ENCODE measurements at places on chromosomes 5 and 9.

- DNase-seq = no peak
Observed at GRCh38 chr9:96874947-96875460, 20.7 kb upstream of the ZNF782 start.

- DNase-seq = no peak
Observed at GRCh38 chr9:68966496-68966944, 47.4 kb downstream of the PRKACG start.

- no peak for DNase-seq
Observed at GRCh38 chr5:80915716-80916115, 44.4 kb upstream of the RASGRF2 start.

DNA sequence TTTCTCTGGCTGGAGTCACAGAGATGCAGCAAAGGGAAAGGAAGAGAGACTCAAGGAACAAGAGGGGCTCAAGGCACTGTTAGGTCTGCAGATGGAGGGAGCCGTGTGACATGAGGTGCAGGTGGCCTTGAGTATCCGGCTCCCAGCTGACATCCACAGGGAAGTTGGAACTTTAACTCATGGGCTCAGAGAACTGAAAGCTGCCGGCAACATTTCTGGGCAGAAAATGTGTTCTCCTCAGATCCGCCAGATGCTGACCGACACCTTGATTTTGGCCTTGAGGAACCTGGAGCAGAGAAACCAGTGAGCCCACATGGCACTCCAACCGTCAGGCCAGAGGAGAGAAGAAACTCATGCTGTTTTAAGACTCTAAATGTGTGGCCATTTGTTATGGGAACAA, 258.1 kb upstream of the IRX2 start:
- DNase-seq = no peak

DNA sequence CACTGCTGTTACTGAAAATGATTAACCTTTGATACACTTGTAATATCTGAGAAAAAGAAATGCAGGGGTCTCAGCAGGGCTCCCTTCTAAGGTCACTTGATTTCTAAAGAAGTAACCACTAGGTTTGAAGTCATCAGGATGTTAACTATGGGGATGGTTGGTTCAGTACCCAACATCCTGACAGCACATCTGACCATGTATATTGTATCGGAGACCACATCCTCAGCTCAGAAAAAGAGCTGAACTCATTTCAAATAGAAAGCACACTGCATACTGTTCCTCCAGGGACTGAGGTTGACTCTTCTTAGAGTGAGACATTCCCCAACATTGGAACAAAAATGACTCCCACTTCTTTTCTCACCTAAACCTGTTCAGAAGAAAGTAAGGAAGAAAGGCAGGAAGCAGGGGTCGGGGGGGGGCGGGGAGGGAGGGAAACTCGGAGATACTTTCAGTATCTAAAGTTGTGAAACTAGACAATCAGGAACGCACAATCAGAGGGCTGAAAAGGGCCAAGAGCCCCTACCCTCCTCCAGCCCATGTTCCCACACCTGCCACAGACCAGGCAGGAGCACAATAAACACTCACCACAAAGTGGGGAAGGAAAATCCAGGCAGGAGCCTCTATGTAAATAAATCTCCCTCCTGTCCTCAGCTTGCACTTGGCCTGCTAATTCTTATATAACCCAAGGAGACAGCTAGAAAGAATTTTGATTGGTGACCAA, 730 bp upstream of the GZMA start:
- no peak for DNase-seq

DNA sequence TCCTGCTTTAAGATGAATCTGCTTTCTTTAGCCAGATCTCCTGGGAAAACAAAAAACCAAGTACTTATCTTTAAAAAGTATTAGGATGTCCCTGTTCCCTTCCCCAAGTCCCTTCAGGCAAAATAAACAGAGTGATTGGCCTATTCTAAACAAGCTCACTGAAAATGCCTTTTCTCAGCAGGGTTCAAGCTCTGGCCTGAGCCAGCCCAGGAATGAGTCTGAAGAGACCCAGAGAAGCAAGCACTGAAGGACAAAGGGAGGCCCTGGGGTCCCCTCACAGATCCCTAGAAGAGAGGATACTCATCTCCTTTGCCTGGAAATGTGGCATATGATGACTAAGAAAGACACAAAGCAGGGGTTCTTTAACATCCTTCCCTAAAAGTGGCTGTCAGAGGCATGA, 66.8 kb upstream of the MAP1B start:
- DNase-seq = no peak

DNA sequence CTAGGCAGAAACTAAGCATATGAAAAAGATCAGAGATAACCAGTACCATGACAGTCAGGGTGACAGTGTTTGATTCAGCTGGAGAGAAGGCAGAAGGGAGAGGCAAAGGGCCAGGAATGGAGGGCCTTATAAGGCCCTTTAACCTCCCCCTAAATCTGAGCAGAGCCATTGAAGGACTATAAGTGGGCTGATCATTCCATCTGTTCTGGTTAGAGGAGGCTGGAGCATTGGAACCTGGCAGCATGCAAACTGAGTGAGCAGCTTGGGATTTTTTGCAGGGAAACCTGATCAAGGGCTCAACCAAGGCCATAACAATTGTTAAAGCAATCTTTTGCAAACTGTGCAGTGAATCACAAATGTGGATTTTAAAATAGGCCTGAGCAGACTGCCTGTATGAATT, 174.5 kb upstream of the DAP start:
- DNase-seq = no peak

GRCh38 chr5:54930736-54931135, 54.7 kb downstream of the ESM1 start:
- no peak for DNase-seq

- DNase-seq = no peak
Observed at GRCh38 chr9:98738741-98739140, 30.0 kb upstream of the GABBR2 start.

DNA sequence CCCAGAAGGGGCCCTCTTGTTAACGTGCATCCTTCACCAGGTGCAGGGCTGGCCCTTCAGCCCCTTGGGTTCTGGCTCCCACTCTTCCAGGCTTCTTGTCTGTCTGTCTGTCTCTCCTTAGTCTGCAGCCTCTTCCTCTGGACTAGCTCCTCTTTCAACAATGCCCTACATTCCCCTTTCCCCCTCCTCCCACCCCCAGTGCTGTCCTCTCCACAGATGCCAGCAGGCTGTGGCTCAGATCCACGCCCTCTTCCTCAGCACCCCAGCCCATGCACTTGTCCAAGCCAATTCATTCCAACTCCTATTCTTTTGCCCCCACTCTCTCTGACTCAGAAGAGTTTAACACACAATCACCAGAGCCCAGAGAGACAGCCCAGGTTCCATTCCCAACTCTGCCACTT, 45.2 kb upstream of the ALDH1B1 start:
- DNase-seq = no peak

- no peak for DNase-seq
Observed at GRCh38 chr5:172097356-172097755, 90.7 kb downstream of the STK10 start.

- DNase-seq = no peak
Observed at GRCh38 chr9:98502976-98503325, 205.8 kb downstream of the GABBR2 start.
